Naive B cell (primary cell): ENCODE measurements at places on chromosomes 16 and 17. TPM values are rescaled to one million over a fixed set of nuclear protein-coding genes. Genes with fewer than 3 reads are reported as not detected.

Gene MYLK3
- not detected for polyA plus RNA-seq

Gene PFAS
- 11.6 TPM for polyA plus RNA-seq

Gene PRSS21
- polyA plus RNA-seq = 0.51 TPM

Gene LITAFD
- not detected for polyA plus RNA-seq

GRCh38 chr16:56915336-56916119, 16.4 kb upstream of the HERPUD1 start:
- H3K27me3 ChIP-seq = no peaks in the 10 kb centered on the region
- no peak for DNase-seq
- H3K4me1 ChIP-seq = peaks cover 81% of the 10 kb centered on the region
- peaks cover 6% of the 10 kb centered on the region for H3K36me3 ChIP-seq
- H3K27ac ChIP-seq = peak overlapping the region; percentile 100

DNA sequence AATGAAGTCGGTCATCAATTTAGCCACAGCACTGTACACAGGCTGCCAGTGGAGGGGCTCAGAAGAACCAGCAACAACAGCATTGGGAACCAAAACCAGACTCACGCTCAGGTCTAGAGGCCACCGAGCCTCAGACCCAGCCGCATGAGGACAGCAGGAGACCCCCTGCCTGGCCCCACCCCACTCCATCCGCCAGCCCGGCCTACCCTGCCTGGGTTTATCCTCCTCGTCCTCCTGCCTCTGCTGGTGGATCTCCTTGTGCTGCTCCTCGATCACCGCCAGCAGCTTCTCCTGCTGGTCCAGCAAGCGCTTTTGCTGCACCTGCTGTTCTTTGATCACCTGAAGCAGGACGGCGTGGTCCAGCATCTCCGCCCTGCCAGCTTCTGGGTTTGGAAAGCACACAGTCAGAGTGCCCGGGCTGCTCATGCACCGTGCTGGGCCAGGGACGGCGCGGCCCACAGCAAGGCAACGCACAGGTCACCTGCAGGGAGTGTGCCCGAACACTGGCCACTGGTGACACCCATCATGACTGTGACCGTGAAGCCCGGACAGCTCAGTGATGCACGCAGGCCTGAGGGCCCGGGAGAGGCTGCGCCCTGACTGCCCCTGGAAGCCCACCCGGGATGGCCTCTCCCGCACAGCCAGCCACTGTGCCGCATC, 7.7 kb downstream of the NDUFAF8 start:
- no peaks in the 10 kb centered on the region for H3K27me3 ChIP-seq
- H3K27ac ChIP-seq = peak overlapping the region; percentile 74
- no peaks in the 10 kb centered on the region for H3K36me3 ChIP-seq
- peaks cover 11% of the 10 kb centered on the region for H3K4me1 ChIP-seq
- H3K4me3 ChIP-seq = no peak overlapping the region

DNA sequence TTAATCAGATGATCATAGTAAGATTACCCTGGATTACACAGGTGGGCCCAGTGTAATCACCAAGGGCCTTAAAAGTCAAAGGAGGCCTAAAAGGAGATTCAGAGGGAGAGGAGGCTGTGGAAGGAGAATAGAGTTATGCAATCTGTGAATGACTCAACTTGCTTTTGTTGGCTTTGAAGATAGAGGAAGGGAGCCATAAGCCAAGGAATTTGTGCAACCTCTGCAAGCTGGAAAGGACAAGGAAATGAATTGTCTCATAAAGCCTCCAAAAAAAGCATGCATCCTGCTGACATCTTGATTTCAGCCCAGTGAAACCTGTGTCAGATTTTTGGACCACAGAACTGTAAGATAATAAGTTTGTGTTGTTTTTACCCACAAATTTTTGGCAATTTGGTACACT, 109.6 kb downstream of the CNTNAP4 start:
- DNase-seq = no peak
- no peaks in the 10 kb centered on the region for H3K36me3 ChIP-seq
- no peak overlapping the region for H3K27ac ChIP-seq
- H3K27me3 ChIP-seq = no peaks in the 10 kb centered on the region

- H3K4me3 ChIP-seq = no peak overlapping the region
- no peaks in the 10 kb centered on the region for H3K27me3 ChIP-seq
- no peak overlapping the region for H3K27ac ChIP-seq
- H3K4me1 ChIP-seq = no peaks in the 10 kb centered on the region
- no peak for DNase-seq
- peaks cover 8% of the 10 kb centered on the region for H3K36me3 ChIP-seq
Observed at GRCh38 chr16:11475896-11476630, 110.7 kb downstream of the LITAF start.

DNA sequence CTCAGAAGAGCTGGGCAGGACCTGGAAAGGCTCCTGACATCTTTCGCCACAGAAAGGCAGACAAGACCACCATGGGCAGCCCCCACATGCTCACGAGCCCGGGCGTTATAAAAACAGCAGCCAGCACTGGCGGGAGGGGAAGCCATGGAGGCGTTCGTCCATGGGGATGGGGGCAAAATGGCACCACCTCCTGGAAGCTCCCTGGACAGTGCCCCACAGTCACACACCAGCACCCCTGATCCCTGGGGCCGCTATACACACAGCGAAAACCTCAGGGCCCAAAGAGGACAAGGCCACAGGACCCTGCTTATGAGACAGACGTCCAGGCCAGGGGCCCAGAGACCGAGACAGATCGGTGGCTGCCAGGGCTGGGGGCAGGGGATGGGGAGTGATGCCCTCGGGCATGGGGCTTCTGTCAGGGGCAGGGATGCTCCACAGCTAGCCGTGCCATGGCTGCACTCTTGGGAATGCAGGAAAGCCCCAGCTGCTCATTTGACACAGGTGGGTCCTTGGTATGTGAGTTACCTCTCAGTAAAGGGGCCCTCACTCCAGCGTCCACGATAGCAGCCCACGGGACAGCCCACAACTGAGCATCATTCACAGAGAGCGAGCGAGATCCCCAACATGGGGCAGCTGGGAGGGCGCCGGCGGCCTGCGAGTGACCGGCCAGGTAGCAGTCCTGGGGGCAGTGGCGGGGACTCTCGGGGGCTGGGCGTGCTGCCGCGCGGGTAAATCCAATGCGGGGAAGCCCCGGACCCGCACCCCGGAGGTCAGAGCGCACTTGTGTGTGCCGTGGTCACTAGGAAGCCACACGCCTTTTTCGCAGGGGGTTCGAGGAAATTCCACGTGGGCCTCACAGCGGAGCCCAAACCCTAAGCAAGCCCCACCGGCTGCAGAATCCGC, 6.4 kb upstream of the PVALEF start:
- H3K36me3 ChIP-seq = no peaks in the 10 kb centered on the region
- peaks cover 4% of the 10 kb centered on the region for H3K4me1 ChIP-seq
- H3K27me3 ChIP-seq = peaks cover 33% of the 10 kb centered on the region
- DNase-seq = no peak
- H3K4me3 ChIP-seq = no peak overlapping the region

DNA sequence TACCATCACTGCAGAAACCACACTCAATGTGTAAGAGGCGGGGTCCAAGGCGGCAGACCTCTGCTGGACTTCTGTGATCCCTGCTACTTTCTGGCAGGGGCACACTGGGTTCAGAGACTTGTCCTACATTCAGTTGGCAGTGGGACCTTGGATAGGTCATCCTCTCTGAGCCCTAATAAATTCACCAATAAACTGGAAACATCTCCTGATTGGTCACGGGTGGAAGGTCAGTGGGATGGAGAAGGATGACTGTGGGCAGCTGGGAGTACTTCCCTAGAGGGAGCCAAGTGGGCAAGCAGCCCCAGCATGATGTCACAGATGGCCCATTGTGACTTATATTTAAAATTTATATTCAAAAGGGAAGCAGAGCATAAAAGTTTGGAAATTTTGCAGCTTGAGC, 49.7 kb downstream of the RNF112 start:
- H3K27ac ChIP-seq = peak overlapping the region; percentile 87
- no peaks in the 10 kb centered on the region for H3K27me3 ChIP-seq
- peaks cover 42% of the 10 kb centered on the region for H3K4me1 ChIP-seq
- DNase-seq = no peak

DNA sequence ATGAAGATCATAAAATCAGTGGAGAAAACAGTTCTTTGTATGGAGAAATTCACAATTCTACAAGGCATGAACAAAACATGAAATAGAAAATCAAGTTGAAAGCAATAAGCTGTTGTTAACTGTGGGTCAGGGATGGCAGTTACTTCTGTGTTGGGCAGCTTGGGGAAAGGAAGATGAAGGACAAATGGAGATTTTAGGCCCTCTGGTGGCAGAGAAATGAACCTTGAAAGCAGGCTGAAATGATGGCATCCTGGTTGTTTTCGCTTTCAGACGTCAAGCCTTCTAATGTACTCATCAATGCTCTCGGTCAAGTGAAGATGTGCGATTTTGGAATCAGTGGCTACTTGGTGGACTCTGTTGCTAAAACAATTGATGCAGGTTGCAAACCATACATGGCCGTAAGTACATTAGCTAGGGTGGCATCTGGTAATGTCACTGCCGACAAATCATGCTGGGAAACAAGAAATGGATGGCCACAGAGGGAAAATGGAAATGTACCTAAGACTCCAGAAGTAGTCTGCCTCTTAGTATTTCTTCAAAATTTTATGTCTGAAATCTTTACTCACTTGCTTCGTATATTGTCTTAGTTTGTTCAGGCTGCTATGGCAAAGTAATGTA, 108.9 kb downstream of the MAP2K6 start:
- peaks cover 29% of the 10 kb centered on the region for H3K36me3 ChIP-seq
- peaks cover 6% of the 10 kb centered on the region for H3K4me1 ChIP-seq
- H3K27me3 ChIP-seq = peaks cover 22% of the 10 kb centered on the region
- H3K27ac ChIP-seq = no peak overlapping the region
- DNase-seq = peak; percentile 15

- H3K4me3 ChIP-seq = no peak overlapping the region
- no peak for DNase-seq
- no peaks in the 10 kb centered on the region for H3K36me3 ChIP-seq
- H3K27me3 ChIP-seq = peaks cover 22% of the 10 kb centered on the region
- H3K4me1 ChIP-seq = no peaks in the 10 kb centered on the region
Observed at GRCh38 chr17:13755851-13756250, 154.1 kb upstream of the HS3ST3A1 start.

DNA sequence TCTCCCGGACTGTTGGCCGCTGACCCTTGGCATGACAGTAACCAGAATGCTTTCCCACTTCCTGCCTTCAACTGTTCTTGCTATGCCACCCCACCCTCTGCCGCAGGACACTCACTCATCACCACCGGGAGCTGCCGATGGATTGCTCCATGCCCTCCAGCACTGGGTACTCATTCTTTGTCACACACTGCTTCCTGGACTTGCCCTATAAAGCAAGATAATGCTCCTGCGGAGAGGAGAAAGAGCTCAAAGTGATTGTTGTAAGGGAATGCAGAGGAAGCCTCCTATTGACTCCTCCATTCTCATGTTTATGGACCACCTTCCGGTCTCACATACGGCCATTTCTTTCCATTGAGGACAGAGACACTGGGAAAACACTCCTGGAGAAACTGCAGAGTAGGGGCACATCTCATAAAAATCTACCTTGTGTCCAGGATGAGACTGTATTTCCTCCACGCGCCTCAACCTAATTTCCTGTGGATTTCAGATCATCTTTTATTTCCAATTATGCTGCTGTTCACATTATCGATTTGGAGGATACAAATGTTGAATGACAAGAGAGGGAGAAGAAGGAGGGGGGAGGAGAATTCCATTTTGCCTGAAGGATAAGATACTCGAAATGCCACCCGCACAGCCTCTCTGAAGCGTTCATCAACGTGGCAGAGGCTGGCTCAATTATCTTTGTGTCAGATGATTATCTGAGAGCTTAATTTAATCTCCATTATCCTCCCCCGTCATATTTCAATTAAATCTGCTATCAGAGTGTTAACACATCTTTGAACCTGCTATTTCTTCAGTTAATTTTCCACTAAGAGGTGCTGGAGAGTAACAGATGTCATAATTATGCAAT, 486.1 kb upstream of the SALL1 start:
- H3K27me3 ChIP-seq = peaks cover 7% of the 10 kb centered on the region
- no peaks in the 10 kb centered on the region for H3K4me1 ChIP-seq
- no peak for DNase-seq
- H3K36me3 ChIP-seq = no peaks in the 10 kb centered on the region
- no peak overlapping the region for H3K4me3 ChIP-seq

DNA sequence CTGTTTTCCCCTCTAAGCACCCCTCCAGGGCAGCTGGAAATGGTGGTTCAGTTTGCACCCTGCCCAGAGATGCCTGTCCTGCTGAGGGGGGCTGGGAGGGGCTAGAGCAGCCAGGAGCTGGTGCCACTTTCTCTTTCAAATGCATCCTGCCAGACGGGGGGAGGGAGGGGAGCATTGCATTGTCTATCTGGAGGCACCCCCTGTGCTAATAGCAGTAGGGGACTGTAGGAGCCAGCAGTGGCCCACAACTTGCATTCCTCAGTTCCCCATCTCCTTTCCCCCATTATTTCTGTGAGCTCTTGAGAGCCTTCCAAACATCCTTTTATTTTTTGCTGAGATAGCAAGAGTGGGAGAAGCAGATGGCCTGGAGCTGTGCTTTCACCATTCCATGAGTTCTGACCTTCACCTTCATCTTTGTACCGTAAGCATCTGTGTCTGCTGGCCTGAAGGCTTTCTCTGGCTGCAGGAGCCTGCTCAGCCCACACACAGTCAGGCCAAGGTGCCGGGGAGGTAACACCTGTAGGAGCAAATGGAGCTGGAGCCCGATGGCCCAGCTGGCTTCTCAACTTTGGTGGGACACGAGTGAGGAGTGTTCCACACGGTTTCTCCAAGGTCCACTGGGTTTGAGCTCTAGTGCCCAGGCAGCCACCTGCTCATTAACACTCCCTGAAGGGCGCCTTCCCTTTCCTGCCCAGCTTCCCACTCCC, 5.2 kb downstream of the WFDC1 start:
- H3K36me3 ChIP-seq = no peaks in the 10 kb centered on the region
- H3K4me1 ChIP-seq = no peaks in the 10 kb centered on the region
- peaks cover 21% of the 10 kb centered on the region for H3K27me3 ChIP-seq
- no peak for DNase-seq
- H3K4me3 ChIP-seq = no peak overlapping the region

DNA sequence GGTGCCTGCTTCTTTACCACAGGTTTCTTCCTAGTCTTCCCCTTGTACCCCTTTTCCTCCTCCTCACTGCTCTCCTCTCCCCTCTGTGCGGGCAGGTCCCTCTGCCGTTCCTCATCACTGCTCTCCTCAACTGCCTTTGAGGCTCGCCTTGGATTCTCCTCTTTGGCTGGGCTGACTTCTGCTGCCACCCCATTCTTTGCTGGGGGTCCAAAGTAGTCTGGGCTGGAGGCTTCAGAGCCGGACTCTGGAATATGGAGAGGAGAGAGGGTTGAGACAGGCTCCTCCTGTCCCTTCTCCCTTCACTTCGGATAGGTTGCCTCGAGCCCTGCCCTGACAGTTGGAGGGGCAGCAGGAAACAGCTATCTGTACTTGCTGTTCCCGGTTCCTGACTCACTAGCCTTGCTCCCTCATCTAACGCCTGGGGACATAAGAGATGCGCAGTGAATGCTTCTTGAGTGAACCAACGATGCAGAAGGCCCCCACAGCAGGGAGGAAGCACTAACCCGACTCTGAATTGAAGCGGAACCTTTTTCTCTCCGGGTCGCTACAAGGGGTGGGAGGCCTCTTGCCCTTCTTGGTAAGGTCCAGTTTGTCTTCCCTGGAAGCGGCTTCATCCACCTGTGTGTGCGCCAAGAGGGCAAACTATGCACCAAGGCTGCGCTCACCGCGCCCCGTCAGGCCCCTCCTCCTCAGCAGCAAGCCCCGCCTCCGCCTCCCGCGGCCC, 655 bp downstream of the HIRIP3 start:
- peak overlapping the region; percentile 98 for H3K4me3 ChIP-seq
- H3K27me3 ChIP-seq = no peaks in the 10 kb centered on the region
- H3K27ac ChIP-seq = peak overlapping the region; percentile 98
- no peak for DNase-seq
- H3K36me3 ChIP-seq = peaks cover 6% of the 10 kb centered on the region

- H3K4me1 ChIP-seq = peaks cover 43% of the 10 kb centered on the region
Observed at GRCh38 chr17:49327835-49328784, 33.9 kb downstream of the ZNF652 start.

GRCh38 chr16:970386-970765, 408 bp downstream of the LMF1 start:
- no peaks in the 10 kb centered on the region for H3K27me3 ChIP-seq
- no peak overlapping the region for H3K27ac ChIP-seq
- peaks cover 5% of the 10 kb centered on the region for H3K36me3 ChIP-seq
- H3K4me1 ChIP-seq = peaks cover 6% of the 10 kb centered on the region
- DNase-seq = no peak
